H54 (cell line): ENCODE measurements at places on chromosomes 13 and 19.

GRCh38 chr13:39496506-39496905 is 106.5 kb downstream of the LHFPL6 start:
- DNase-seq, result no peak

- peak; percentile 2 for DNase-seq
These were observed 53.5 kb upstream of the PCDH9 start for GRCh38 chr13:67283637-67284036.

- DNase-seq, result no peak
These were observed 5.8 kb upstream of the KMT5C start for GRCh38 chr19:55333870-55334269.

GRCh38 chr13:95516021-95516420 is 36.5 kb upstream of the CLDN10 start:
- no peak for DNase-seq

DNA sequence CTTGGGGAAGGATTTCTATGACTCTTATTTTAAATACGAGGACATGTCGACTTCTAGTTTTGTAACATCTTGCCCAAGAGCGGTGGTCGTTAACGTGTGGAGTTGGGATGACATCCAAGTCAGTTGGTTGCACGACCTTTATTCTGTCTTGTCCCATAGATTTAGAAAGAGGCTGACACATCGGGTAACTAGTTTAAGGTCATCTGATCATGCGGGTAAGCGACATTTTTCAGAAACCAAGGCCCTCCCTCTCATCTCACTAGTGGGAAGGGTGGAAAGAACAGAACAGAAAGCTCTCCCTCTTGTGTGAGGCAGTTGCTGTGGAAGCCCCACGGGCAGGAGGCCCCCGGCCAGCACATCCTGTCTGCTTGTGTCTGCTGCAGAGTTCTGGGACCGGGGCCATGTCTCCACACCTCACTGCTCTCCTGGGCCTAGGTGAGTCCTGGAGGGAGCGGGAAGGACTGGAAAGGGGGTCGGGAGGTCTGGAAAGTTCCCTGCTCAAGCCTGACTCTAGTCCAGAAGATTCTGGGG is at the start of gene LAIR2:
Gene LAIR2 (plus strand): TSS at position 314 of the 531 bp plus-strand sequence. CDS start 88 bp downstream, at position 402.
- DNase-seq, result no peak

- DNase-seq, result no peak
These were observed 571 bp upstream of the DHRS12 start for GRCh38 chr13:51804295-51805172.

DNA sequence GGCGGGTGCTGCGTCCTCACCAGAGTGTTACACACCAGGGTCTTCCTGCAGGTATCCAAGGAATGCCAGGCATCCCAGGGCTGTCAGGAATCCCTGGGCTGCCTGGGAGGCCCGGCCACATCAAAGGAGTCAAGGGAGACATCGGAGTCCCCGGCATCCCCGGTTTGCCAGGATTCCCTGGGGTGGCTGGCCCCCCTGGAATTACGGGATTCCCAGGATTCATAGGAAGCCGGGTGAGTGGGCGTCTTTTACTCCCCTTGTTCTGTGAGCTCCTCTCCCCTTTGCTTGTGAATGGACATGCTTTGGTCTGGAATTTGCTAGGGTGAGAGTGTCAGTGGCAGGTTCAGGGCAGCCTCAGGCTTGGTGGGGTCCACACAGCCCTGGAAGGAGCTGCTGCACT is 75.9 kb downstream of the RAB20 start:
- peak; percentile 40 for DNase-seq

DNA sequence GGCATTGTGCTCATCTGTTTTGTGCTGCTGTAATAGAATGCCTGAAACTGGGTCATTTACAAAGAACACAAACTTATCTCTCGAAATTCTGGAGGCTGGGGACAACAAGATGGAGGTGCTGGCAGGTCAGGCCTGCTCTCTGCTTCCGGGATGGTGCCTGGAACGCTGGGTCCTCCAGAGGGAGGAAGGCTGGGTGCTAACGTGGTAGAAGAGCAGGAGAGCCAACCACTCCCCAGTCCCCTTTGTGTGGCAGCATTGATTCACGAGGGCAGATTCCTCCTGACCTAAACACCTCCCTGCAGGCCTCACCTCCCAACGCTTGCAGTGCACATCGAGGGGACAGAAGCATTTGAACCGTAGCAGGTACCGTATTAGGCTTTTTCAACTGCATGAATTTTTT is 34.1 kb upstream of the TFDP1 start:
- no peak for DNase-seq
